NCI-H1105 (cell line): ENCODE measurements at places on chromosomes 2 and 18.

DNA sequence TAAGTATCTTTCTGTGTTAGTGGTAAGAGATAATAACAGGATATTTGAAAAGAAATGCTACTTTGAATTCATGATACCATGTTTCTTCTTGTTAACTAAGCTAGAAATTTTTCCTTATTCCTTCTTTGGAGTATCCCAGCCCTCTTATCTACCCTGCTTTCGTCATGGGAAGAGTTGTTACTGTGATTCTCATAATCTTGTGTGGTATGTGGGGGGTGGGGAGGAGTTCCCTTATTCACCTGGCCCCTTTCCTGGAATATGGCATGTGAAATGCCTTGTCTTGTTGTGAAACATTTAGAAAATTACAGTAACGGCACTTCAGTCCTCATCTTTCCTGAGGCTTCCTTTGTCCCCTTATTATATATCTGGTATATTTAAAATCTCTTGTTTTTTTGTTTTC lies 129.9 kb downstream of the NCOA1 start:
- DNase-seq = no peak

DNA sequence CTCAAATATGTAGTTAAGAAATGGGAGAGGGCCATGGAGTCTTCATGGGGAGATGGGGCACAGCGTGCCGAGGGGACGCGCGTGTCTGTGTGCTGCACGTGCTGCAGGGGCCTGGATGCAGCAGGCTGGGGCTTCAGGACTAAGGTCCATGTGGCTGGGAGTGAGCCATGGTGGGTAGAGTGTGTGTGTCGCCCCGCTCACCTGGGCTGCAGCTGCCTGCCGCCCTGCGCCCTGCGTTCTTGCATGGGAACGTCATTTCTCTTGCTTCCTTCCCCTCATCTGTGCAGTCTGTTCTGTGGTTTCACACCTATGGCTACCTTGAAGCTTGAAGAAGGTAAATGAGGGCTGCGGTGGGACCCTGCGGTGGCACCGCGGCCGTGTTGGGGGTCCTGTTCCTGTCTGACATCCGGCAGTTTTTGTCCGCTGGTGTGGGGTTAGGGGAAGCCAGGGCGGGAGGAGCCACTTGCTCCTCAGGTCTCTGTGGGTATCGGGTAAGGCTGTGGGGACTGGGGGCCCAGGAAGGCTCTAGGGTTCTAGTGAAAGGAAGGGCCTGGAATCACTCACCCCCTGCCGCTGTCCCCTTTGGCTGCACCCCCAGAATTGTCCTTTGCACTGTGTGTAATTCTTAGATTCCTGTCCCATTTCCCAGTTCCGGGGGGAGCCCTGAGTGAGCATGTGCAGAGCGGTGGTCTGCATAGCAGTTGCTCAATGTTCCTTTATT lies 54.1 kb upstream of the HS6ST1 start:
- no peak for DNase-seq

DNA sequence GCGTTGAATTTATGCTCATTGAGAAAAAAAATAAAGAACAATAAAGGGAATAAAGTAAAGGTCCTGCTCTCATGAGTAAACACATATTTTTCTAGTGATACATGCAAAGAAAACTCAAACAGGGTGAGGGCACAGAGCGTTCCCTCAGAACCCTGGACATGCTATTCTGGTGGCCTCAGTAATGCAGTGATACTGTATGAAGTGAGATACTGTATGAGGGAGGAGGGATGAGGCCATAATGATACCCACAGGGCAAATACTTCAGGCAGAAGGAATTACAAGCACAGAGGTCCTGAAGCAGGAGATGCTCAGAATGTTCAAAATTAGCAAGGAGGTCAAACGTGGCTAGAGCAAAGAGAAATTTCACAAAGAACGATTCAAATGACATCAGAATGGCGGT lies 28.4 kb upstream of the RNU4ATAC start:
- DNase-seq = no peak

DNA sequence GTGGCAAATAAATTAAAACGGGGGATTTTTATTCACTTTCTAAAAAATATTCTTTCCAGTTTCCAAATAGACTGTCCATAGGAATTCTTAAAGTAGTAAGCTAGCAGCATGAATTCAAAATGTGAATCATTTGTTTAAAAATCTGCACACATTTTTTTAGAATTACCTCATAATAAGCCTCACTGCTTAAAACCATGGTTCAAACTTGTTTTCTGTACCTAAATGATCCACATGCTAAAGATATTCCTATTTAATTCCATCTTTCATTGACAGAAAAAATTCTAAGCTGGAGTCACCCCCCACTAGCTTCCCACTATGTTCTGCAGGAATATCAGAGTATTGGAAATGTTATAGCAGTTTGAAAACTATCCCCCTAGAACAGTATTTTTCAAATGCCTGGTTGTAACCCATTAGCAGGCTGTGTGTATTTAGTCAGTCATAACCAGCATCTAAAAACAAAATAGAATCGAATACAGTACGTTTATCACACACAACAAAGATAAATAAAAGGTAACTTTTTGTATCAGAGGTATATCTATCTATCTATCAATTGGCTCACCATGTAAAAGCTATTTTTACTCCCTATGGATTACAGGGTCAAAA lies 11.2 kb upstream of the IKZF2 start:
- DNase-seq = no peak

GRCh38 chr2:152648336-152648735 lies 68.9 kb downstream of the PRPF40A start:
- DNase-seq = no peak

GRCh38 chr2:128401680-128402079 lies 83.0 kb upstream of the HS6ST1 start:
- no peak for DNase-seq

GRCh38 chr2:161045726-161046125 lies 114.5 kb upstream of the TANK start:
- DNase-seq = no peak

- DNase-seq = no peak
Measured at GRCh38 chr2:149585166-149585885, 2.2 kb downstream of the MMADHC start.
